ENCODE measurements at places on chromosomes 2 and 18. TPM values are rescaled to one million over a fixed set of nuclear protein-coding genes. Genes with fewer than 3 reads are reported as not detected.

DNA sequence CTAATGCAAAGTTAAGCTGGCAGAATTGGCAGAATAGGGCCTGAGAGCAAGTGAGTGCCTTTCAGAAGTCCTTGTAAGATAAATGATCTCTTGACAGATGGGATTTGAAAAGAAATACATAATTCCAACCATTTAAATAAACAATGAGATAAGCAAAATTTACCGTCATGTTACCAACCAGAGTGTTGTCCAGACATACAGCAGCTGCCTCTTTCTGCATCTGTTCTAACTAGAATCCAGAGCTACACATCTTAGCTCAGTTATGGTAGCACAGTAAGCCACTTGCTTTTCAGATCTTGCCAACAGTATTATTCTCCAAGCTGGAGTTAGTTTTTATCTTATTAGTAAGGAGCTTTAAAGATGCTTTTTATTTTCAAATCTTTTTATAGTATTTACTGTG is 179.6 kb downstream of the BARD1 start:
- H3K4me1 ChIP-seq = no peaks in the 10 kb centered on the region
- no peak for DNase-seq
- H3K27ac ChIP-seq = no peak overlapping the region
- no peak overlapping the region for H3K4me3 ChIP-seq

DNA sequence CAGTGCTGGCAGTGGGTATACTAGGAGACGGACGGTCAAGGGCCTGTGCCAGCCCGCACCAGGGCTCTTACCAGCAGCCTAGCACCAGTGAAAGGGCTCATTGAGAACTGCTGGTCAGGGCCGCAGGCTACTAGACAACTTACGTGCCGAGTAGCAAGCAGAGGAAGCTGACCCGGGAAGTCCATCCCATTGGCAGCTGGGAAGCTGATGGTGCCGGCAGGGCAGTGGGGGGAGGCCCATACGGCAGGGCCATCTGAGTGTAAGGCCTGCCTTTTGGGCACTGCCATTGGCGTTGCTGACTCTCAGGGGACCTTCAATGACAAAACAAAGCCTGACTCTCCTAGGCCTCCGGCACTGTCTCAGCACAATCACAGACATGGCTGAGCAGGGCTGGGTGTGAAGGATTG is 20.6 kb downstream of the EFR3B start:
- no peak overlapping the region for H3K27ac ChIP-seq
- no peak overlapping the region for H3K4me3 ChIP-seq
- no peaks in the 10 kb centered on the region for H3K27me3 ChIP-seq
- H3K36me3 ChIP-seq = no peaks in the 10 kb centered on the region
- DNase-seq = no peak
- H3K4me1 ChIP-seq = no peaks in the 10 kb centered on the region

DNA sequence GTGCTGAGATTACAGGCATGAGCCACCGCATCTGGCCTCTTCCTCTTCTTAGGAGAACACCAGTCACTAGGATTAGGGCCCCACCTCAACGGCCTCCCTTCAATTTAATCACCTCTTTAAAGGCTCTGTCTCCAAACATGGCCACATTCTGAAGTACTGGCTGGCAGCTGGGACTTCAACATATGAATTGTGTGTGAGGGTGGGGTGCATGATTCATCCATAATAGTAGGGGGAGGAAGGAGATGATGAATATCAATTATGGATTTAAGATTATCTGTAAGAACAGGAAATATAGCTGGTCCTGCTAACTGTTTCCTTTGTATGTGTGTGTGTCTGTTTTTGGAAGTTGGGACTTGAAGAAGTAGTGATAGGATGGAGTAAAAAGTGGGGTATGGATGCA is 14.7 kb upstream of the EPG5 start:
- no peaks in the 10 kb centered on the region for H3K36me3 ChIP-seq
- no peak overlapping the region for H3K27ac ChIP-seq
- H3K4me1 ChIP-seq = peaks cover 14% of the 10 kb centered on the region

- H3K27me3 ChIP-seq = no peaks in the 10 kb centered on the region
- peaks cover 16% of the 10 kb centered on the region for H3K4me1 ChIP-seq
- no peak overlapping the region for H3K4me3 ChIP-seq
- H3K27ac ChIP-seq = no peak overlapping the region
Observed at GRCh38 chr2:10285191-10285555, 17.5 kb upstream of the HPCAL1 start.

Gene TYMS
- total RNA-seq = 143 TPM
